ENCODE measurements at places on chromosomes 5 and 9.

- no peak for DNase-seq
These were observed 63.2 kb downstream of the PRRT1B start for GRCh38 chr9:131608493-131609037.

DNA sequence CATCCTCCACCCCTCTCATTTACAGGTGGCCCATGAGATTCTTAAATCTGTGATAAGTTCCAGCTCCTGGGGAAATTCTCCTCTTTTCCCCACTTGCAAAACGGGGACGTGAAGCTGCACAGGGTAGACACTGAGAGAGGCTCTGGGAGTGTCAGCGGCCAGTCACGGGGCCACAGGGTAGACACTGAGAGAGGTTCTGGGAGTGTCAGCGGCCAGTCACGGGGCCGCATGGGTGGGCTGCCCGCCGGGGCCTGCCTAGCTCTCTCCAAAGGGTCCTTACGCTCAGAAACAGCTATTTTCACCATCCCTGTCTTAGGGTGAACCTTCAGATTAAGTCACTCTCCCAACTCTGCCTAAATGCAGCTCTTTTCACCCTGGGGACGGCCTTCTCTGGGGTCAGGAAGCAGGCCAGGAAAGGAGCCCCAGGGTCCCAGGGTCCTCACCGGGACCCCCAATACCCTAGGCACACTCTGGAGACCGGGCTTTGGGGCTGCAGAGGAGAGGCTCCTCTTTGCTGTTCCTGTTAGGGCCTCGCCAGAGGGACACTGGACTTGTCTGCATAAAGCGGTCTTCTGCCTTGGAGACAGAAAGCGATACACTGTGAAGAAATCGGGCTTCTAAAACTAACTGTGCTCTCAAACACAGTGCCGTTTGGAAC, 1.5 kb downstream of the FAM78A start:
- no peak for DNase-seq

GRCh38 chr5:141910271-141910673, 13.4 kb upstream of the DELE1 start:
- no peak for DNase-seq

- DNase-seq = no peak
These were observed 74.1 kb downstream of the SERINC5 start for GRCh38 chr5:80181618-80182211.

- DNase-seq = no peak
These were observed 29.1 kb upstream of the IRX2 start for GRCh38 chr5:2780421-2781171.

DNA sequence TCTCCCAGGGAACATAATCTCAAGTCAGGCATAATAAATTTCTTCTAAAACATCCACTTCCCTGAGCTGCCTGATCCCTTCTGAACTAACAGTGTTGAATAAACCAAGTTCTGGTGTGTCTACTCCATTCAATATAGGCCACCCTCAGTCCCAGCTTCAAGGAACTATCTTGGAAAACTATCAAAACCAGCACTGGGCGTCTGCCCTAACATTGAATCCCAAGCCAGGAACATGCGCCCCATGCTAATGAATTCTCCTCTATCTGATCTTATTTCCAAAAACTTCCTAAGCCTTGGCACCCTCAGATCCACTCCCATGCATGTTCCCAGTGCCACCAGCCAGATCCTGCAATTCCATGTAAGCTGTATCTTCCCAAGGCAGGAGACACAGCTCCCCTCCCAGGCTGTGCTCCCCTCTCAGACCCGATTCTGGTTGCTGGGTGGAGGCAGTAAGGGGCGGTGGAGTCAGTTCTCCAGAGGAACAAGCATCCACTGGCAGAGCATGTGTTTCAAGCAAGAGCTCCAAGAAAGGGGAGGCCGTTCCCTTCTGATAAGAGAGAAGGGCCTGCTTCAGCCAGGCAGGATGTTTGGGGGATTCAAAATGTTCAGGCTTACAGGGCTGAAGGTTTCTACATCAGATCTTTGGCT, 13.1 kb upstream of the FOXI1 start:
- DNase-seq = no peak
